ENCODE measurements at places on chromosomes 11 and 22.

- peak; percentile 3 for DNase-seq
These were observed 648 bp downstream of the PAFAH1B2 start for GRCh38 chr11:117144477-117145392.

- no peak for DNase-seq
These were observed 218.7 kb upstream of the MTNR1B start for GRCh38 chr11:92750794-92751193.

DNA sequence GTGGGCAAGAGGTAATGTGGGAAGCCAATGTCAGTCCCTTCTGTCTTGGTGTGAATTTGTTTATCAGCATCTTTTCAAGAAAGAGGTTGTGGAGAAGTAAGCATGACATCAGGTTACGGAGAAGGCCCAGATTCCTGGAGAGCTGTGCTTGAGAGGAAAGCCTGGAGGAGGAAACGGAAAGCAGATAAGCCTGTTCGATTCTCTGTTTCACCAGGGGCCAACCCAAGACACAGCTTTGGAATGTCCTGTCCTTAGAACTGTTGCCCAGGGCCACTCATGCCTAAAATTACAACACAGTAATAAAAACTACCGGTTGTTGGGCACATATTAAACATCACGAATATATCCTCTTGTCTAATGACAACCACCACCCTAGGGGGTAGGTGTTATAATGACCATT, 148.5 kb downstream of the NAV2 start:
- DNase-seq = no peak

GRCh38 chr11:15232496-15232895, 117.8 kb downstream of the INSC start:
- no peak for DNase-seq

DNA sequence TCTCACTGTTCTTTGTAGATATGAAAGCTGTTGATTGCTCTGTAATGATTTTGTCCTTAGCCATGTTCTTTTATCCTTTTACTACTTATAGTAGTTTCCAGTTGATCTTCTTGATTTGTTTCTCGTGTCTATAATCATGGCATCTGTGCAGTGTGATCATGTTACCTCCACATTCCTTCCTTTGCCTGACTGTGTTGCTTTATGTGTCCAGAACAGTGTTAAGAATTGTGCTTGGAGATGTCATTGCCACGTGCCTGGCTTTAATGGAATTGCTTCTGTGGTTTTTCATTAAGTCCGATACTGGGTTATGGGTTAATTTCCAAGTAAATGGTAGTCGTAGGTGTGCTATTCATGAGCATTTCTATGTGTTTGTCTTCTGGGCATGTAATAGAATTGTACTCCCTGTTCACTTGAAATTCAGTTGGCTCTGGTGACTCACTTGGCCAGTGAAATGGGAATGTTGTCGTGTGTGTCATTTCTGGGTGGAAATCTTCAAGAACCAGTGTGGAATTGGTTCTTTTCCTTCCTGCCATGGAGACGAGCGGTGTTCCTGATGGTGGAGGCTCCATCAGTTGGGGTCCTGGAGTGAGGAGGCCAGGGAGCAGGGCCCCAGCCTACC, 6.8 kb downstream of the GTSE1 start:
- no peak for DNase-seq

- DNase-seq = no peak
These were observed 38.1 kb upstream of the CSNK2A3 start for GRCh38 chr11:11391169-11391568.

GRCh38 chr11:30653606-30654005, 67.5 kb upstream of the MPPED2 start:
- DNase-seq = no peak

GRCh38 chr11:25943777-25944661, 387.9 kb upstream of the ANO3 start:
- no peak for DNase-seq

DNA sequence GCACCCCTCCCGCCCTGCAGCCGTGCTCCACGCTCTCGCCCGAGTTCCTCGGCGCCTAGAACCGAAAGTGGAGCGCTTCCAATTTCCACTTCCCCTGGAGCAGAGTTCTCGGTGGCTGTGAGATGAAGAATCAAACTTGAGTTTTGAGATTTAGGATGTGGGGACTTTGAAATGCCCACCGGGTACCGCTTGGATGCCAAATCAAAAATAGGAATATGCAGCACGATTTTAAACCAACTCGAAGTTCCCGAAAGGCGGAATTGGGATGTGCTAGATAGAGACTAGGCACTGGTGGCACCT, 569 bp downstream of the POLA2 start:
- no peak for DNase-seq

DNA sequence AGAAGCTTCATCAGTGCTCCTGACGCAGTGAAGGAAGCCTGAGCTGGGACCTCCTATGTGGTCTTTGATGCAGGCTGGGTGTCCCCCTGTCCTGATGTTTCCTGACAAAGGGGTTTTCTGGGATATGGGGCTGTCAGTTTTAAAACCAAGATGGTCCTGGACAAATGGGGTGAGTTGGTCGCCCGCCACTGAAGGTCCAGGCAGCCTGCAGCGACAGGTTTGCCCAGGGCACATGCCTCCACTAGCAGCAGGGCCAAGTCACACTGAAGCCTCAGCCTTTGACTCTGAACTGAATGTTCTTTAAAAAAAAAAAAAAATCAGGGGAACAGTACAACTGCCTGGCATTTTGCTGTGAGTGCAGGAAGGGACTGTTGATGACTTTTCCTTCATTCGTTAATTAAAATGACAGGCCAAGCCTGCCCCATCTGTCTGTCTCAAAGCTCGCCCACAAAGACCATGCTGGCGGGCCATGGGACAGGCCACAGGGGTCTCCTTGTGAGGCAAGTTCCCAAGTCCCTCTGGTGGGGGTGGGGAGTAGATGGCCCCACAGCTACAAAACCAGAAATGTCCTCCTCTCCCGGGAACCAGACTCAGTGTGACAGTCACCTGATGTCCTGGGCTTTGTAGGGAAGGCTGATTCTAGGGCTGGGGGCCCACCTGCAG, 274.8 kb downstream of the CTTN start:
- no peak for DNase-seq

- DNase-seq = no peak
These were observed 415.3 kb downstream of the CTTN start for GRCh38 chr11:70813651-70814050.

- no peak for DNase-seq
These were observed 544.6 kb upstream of the B3GAT1 start for GRCh38 chr11:134956450-134957210.

- no peak for DNase-seq
These were observed 66.2 kb downstream of the MPPED1 start for GRCh38 chr22:43477966-43478365.

DNA sequence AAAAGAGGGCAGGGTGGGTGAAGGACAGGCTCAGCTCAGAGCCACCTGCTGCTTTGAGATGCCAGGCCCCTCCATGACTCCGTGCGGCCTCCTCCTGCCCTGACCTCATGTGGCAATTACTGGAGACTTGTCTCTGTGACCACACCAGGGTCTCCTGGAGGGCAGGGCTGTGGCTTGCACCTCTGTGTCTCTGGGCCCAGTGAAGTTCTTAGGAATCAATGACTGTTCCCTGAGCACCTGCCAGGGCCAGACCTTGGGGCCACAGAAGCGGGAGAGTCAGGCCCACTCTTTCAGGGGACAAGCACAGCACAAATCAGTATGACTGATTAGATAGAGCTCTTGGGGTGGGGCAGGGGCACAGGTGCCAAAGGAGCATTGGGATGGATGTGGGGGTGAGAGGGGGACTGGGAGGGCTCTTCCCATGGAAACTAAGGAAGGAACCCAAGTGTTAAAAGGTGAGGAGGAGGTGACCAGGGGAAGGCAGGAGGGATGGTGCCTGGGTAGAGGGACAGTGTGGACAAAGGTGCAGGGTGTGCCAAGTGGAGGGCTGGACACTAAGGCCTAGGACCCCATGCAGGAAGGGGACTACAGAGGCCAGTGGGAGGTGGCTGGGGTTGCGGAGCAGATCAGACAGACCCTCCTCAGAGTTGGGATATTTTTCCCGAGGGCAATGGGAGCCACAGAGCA, 77.3 kb upstream of the SHISAL1 start:
- DNase-seq = no peak

DNA sequence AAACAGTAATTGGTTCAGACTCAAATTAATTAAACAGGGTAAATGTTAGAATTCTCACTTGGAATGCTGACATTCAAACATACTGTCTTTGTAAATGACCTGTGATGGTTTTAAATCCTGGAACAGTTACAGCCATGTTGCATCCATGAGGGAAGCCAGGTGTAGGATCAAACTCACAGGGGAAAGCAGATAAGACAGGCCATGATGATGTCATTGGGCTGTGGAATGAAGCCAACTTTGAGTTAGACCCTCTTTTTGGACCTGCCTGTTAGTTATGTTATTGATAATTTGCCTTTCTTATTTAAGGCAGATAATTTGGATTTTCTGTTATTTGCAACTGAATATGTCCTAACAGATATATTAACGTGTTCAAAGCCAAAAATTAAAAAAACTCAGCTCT, 39.3 kb upstream of the ABTB2 start:
- no peak for DNase-seq

GRCh38 chr11:88292171-88292843, 45.2 kb downstream of the CTSC start:
- no peak for DNase-seq

DNA sequence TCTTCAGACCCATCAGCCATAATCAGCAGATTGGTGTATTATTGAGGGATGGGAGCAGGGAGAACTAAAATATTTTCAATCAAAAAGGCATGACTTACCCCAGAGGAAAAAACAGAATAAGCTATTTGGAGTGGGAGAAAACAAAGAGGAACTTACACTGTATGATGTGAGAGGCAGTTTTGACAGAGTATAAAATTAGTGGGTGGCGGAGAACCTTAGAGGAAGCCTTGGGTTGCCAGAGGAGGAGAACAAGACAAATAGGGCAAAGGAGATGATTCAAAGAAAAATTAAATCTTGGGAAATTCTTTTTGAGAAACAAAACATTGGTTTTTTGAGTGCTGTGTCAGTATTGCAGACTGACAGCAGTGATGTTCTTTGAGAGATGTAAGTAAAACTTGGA, 285.0 kb downstream of the C11orf87 start:
- no peak for DNase-seq

DNA sequence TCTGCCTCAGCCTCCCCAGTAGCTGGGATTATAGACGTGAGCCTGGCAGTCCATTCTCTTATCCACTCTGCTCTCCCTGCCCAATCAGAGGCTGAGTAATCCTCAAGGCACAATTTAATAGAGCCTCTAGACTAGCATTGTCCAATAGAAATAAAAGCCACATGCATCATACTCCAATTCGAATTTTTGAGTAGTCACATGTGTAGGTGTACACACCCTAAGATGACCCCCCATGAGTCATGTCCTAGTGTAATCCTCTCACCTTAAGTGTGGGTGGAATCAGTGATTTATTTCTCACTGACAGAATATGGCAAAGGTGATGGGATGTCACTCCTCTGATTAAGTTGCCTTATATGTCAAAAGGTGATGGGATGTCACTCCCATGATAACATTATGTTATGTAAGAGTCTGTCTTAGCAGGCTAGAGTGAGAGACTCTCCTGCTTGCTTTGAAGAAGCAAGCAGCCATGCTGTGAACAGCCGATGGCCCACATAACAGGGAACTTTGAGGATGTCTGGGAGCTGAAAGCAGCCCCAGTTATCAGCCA, 61.3 kb downstream of the MN1 start:
- DNase-seq = no peak

- peak; percentile 74 for DNase-seq
These were observed 16.0 kb downstream of the TRPM5 start for GRCh38 chr11:2428322-2428795.

DNA sequence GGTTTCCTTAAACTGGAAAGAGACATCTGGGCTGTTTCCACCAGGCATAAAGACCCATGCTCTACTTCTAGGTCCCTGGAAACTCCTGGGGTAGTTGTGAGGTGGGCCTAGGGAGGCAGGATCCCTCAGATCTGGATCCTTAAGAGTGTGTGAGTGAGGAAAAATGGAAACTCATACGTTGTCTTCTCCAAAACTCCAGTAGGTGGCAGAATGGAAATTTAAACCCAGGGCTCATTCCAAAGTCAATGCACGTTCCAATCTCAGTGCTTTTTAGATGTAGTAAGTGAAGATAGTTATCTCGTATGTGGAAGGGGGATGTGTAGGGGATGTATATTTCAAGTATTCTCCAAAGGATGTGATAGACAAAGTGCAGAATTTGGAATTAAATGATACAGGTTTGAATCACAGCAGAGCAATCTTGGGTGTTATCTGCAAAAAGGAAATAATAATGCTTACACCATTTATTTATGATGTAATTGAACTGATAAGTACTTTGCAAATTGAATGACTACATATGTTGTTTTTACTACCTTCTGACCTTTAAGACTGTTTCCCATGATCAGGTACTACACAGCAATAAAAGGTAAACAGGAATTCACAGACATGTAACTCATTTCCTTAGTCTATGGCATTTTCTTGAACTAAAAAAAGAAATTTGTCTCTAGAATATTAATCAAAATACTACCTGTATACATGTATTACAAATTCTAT, 13.1 kb upstream of the MMP1 start:
- no peak for DNase-seq

DNA sequence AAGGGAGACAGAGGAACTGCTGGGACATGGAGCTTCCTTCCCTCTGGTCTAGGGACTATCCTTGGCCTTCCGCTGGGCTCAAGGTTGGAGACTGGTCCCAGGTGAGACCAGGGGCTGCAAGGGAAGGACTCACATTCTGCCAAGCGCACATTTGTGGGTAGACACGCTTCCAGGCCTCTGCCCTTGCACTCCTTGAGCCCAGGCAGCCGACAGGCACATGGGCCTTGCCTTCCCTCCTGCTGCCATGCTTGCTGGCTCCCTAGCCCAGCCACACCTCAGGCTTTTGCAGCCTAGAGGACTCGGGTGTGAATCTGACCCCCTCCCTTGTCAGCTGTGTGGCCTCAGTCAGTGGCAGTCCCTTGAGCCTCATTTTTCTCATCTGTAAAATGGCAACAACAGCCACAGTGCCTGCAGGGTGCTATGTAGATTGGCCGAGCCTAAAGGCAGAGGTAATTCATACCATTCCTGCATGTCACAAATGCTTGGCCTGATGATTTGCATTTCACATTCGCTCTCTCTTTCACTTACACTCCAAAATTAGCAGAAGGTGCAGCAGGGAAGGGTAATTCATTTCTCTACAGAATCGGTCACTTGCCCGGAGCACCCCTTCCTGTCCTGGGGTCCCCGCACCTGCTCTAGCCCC, 57.6 kb upstream of the NECTIN1 start:
- DNase-seq = no peak

GRCh38 chr11:122659676-122660554, 4.4 kb downstream of the UBASH3B start:
- no peak for DNase-seq

DNA sequence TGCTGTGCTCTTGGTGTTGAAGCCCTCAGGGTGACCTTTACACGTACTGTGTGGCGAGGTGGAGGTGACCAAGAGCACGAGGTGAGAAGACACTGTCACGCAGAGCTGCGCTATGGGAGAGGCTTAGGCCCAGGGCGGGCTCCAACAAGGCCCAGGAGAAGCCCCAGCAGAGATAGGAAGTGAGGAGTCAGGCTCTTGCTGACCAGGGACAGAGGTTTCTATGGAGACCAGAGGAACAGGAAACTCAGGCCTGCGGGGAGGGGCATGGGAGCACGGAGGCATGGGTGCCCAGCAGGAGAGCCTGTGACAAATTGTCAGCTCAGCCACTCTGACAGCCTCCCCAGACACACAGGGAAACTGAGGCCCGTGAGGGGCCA, 15.8 kb downstream of the DGKZ start:
- DNase-seq = no peak
